ENCODE measurements at places on chromosomes 1 and 21.
A peak's percentile ranks its signal among the peaks of the same experiment; 100 is the strongest.

DNA sequence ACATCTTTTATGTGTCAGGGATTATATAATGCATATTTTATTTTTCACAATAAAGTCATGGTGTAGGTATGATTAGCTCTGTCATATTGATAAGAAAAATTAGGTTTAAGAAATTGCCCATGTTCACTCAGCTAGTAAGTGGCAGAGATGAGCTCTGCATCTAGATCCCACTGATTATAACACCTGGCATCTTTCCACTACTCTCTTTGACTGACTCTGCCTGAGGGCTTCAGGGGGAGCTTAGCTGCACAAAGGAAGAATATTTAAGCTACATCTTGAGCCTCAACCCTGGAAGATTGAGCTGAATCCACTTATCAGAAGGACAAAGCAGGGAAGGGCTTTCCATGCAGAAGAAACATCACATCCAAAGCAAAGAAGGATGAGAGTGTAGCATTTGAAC is 190.4 kb downstream of the MIS18A start:
- DNase-seq = no peak

- DNase-seq = no peak
These were observed 251.8 kb upstream of the VAMP3 start for GRCh38 chr1:7519181-7519860.

DNA sequence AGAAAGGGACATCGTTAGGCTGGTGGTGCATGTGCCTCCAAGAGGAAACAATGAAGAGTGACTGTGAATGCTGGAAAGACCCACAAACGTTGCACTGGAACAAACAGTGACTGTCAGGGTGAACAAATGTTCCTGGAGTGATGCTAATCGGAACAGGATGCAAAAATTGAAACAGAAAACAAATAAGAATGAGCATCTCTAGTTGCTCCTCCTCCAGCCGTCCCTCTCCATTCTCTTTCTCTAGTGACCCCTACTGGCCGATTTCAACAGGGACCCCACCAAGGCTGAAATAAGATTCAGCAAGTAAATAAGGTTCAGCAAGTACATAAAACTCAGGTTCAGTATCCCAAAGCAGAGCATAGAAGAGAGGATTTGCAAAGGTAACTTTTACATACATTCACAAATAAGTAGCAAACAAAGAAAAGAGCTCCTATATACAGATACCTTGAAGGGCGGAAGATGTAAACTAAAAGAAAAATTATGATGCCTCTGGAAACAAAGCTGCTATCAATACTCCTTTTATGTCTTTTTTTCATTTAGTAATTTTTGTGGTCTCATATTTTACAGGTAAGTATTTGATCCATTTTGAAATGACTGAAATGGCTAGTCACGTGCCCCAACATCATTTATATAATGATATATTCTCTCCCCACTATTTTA is 836.1 kb upstream of the ADAMTS5 start:
- no peak for DNase-seq

DNA sequence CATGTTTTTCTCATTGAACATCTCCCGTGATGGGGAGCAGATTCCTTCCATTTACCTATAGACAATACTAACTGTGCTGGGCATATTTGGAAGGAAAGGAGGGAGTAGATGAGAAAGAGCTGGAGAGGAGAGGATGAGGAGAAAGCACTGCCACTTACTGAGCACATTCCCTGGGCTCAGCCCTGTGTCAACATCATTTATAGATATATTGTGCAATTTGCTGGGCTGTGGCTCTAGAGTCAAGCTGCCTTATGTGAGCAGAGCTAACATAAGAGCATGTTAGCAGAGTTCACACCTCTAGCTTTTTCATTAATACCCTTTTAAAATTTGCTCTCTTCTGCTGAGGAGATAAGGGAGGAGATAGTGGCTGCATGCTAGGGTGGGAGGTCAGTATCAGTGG is 22.3 kb upstream of the CD53 start:
- DNase-seq = no peak

- DNase-seq = no peak
These were observed 80.2 kb downstream of the ADSS2 start for GRCh38 chr1:244371242-244372141.

DNA sequence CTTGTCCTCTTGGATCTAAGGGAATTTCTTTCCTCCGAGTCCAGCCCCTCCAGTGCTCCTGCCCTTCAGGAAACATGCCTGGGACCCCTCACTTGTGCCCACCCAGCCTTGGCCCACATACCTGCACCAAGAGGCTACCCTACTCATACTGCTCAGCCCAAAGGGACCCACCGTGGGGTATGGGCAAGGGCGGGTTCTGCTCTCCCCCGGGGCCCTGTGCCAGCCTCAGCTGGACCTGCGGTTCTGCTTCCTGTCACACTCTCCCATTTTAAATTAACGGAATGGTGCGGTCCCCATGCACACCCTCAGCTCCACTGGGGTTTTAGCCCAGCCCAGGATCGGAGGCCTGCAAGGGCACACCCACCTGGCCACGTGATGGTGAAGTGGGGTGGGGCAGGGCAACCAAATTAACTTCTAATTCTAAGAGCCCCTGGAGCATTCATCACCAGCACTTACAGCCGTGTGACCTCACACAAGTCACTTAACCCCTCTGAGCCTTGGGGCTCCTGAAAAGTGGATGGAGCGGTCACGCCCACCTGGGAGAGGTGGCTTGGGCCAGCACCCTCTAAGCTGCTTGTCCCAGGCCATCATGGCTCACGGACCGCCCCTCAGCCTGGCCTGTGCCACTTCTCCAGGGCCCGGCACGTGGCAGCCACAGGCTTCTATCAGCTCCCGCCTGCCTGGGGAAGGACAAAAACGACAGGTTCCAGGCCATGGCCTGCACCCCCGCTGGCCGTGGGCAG is 28.3 kb downstream of the TP73 start:
- DNase-seq = no peak

DNA sequence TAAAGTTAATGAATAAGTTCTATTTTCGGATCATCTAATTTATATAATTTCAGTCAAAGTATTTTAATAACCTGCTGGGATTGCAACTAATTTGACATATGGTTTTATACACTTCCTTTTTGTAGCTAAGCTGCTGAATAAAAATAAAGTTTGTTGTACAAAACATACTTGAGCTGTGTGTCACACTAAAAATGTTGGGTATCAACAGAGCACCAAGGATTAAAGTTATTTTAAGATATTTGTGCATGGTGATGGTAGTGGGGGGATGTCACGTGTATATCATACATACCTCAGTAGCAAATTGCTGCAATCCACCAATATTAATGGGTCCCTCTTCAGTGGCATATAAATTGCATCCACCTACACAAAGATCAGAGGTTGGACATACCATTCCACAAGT is 199.6 kb downstream of the DPYD start:
- no peak for DNase-seq

DNA sequence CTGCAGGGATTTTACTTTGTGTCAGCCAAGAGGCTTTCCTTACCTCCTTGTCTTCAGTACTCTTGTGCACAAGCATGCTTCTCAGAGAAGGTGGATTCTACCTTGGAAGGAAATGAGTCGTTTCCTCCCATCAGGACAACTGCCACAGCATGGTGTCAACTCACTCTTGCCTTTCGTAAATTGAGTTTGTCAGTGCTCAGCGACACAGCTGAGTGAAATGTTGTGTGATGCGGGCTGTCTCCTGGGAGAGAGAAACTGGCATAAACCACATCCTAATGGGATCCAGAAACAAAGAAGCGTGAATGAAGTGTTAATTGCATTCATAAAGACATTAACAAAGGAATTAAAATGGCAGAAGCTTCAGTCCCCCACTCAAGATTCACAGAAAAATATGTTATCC is 51.5 kb upstream of the SLC22A15 start:
- no peak for DNase-seq

DNA sequence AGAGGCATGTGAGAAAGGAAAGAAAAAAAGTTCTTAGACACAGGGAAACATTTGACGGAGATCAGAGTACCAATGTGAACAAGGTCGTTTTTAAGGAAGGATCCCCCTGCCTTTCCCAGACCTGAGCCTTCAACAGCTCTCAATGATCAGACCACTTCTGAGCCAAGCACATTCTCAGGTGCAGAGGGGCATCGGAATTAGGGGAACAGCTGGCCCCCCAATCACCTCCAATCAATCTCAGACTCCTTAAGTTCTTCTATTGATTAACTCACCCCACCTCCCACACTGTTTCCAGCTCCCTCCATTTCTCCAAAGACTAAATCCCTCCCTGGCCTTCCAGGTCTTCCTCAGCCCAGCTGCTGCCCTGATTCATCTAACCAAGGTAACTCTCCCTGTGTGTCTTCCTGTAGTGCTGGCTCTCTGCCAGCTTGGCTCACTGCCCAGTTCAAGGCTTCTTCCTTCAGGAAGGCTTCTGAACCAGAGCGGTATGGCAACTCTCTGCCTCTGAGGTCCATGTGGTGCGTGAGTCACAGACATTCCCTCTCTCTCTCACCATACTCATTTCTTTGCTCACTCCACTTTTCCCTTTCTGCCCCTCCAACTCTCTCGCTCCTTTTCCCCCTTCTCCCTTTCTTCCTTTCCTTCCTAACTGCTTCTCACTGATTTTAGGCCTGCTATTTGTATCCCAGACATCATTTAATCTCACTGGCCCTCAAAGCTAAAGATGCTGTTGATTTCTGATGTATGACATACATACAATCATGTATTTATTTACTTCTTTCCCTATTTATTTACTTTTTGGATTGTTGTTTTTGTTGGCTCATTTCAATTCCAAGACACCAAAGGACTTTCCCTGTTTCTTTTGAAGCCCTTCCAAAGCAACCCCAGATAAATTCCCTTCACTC is 18.1 kb downstream of the CFAP45 start:
- DNase-seq = peak; percentile 67

- peak; percentile 43 for DNase-seq
These were observed 4.4 kb downstream of the AVPR1B start for GRCh38 chr1:206112600-206113301.

- no peak for DNase-seq
These were observed 23.9 kb downstream of the DNAJC8 start for GRCh38 chr1:28208818-28209441.

GRCh38 chr21:37509802-37510393 is 143.3 kb downstream of the DYRK1A start:
- DNase-seq = no peak

GRCh38 chr1:231157311-231157710 is 4.5 kb upstream of the TRIM67 start:
- DNase-seq = no peak

GRCh38 chr1:101739826-101740330 is 256.8 kb downstream of the OLFM3 start:
- DNase-seq = no peak

DNA sequence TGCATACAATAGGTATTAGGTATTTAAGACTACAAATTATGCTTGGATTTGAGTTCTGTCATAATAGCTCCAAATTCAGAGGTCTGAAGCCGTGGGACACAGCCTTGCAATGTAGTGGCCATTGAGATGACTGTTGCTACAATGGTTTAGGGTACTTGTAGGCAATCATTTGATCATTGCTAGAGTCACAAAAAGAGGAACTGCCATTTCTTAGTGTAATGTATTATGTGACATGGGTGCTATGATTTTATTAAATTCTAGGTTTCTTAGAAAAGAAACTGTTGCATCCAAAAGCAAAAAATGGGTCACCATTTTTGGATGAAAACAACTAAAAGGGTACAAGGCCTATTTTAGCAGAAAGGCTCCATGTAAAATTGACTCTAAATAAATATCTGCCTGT is 129.9 kb upstream of the ZNF644 start:
- DNase-seq = no peak

Data from NCI-H774 (cell line).